Mesenchymal stem cell (in vitro differentiated cells and primary cell): ENCODE measurements at places on chromosomes 1 and 21.
A peak's percentile ranks its signal among the peaks of the same experiment; 100 is the strongest.

GRCh38 chr1:214640431-214641213 is 37.6 kb downstream of the CENPF start:
- H3K4me1 ChIP-seq: no peaks in the 10 kb centered on the region
- no peak for DNase-seq
- no peak overlapping the region for H3K4me3 ChIP-seq
- H3K36me3 ChIP-seq: no peaks in the 10 kb centered on the region

GRCh38 chr1:42259739-42260064 is 75.3 kb downstream of the FOXJ3 start:
- no peaks in the 10 kb centered on the region for H3K27me3 ChIP-seq
- H3K27ac ChIP-seq: no peak overlapping the region
- peaks cover 3% of the 10 kb centered on the region for H3K36me3 ChIP-seq
- peak; percentile 56 for DNase-seq
- H3K4me1 ChIP-seq: no peaks in the 10 kb centered on the region

DNA sequence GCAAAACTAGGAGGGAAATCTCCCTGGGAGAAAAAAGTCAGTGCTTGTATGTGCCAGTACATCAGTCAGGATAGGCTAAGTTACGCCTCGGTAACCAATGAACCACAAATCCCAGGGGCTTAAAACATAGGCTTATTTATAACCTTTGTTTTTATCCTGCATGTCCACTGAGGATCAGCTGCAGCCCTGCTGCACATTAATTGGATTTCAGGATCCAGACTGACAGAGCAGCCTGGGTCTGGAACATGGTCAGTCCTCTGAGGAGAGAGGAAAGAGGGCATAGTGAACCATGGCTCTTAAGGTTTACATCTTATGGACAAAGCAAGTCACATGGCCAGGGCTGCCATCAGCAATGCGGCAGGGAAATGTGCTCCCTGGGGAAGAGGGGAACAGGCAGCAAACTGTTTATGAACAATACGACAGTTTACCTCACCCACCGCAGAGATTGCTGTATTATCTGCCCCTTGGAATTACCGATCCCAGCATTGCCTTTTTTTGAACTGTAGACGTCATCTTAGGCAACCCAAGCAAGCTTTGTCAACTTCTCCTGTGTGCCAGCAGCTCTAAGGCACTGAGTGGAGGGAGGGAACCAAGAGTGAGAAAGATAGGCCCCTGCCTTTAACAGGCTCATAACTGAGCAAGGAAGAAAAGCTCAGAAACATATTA is 9.1 kb upstream of the SPRR4 start:
- no peaks in the 10 kb centered on the region for H3K27me3 ChIP-seq
- no peak overlapping the region for H3K27ac ChIP-seq
- H3K4me3 ChIP-seq: no peak overlapping the region
- no peak for DNase-seq

DNA sequence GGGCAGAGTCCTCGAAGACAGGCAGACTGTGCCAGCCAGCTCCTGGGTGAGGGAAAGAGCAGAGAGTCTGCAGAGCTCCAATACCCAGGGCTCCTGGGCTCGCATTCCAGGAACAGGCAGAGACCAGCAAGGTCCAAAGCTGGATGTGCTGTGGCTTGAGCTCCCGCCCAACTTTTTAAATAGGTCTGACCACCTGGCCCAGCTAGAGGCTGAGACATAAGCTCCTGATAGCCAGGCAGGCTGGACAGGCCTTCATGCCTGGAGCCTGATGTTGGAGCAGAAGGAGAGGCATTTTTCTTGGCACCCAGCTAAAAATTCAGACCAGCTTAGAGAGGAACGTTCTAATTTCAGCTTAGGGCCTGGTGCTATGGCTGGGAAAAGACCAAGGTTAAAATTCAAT is 178.4 kb upstream of the TMEM51 start:
- no peaks in the 10 kb centered on the region for H3K27me3 ChIP-seq
- peaks cover 31% of the 10 kb centered on the region for H3K4me1 ChIP-seq
- H3K27ac ChIP-seq: no peak overlapping the region
- no peak overlapping the region for H3K4me3 ChIP-seq

GRCh38 chr1:112934577-112934976 is 21.4 kb downstream of the SLC16A1 start:
- peaks cover 2% of the 10 kb centered on the region for H3K4me1 ChIP-seq
- H3K36me3 ChIP-seq: no peaks in the 10 kb centered on the region
- H3K27me3 ChIP-seq: no peaks in the 10 kb centered on the region
- DNase-seq: no peak
- peak overlapping the region; percentile 81 for H3K27ac ChIP-seq

GRCh38 chr21:35508139-35508888 is 459.2 kb upstream of the RUNX1 start:
- H3K27ac ChIP-seq: no peak overlapping the region
- DNase-seq: peak; percentile 91
- no peaks in the 10 kb centered on the region for H3K36me3 ChIP-seq
- H3K27me3 ChIP-seq: no peaks in the 10 kb centered on the region
- no peaks in the 10 kb centered on the region for H3K4me1 ChIP-seq

GRCh38 chr1:172601046-172601630 is 57.8 kb upstream of the FASLG start:
- H3K4me1 ChIP-seq: no peaks in the 10 kb centered on the region
- H3K27ac ChIP-seq: no peak overlapping the region
- H3K36me3 ChIP-seq: peaks cover 78% of the 10 kb centered on the region
- no peaks in the 10 kb centered on the region for H3K27me3 ChIP-seq
- no peak for DNase-seq

- no peak overlapping the region for H3K27ac ChIP-seq
- H3K36me3 ChIP-seq: peaks cover 4% of the 10 kb centered on the region
- DNase-seq: no peak
- peaks cover 88% of the 10 kb centered on the region for H3K27me3 ChIP-seq
These were observed 1.5 kb downstream of the KCNC4 start for GRCh38 chr1:110211496-110212168.

GRCh38 chr1:211587123-211587522 is 8.2 kb upstream of the SLC30A1 start:
- no peak overlapping the region for H3K4me3 ChIP-seq
- no peak for DNase-seq

DNA sequence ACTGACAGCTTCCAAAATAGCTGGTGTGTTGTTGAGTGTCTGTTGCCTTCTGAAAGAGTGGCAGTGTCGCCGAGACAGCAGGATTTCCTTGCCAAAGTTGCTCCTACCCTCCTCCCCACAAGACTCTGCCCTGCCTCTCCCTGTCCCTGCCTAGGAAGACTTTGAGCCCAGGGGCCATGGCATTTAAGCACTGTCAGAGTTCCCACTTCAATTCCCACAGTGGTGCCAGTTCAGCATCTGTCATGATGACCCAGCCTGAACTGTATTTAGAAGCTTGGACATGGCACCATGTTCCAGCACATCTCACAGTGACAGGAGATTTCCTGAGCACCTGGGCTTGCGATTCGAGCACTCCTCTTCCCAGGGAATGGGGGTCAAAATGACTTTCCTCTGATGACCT is 43.6 kb downstream of the TBX15 start:
- peaks cover 3% of the 10 kb centered on the region for H3K36me3 ChIP-seq
- no peak overlapping the region for H3K4me3 ChIP-seq
- no peaks in the 10 kb centered on the region for H3K27me3 ChIP-seq
- DNase-seq: no peak
- H3K27ac ChIP-seq: no peak overlapping the region
- peaks cover 16% of the 10 kb centered on the region for H3K4me1 ChIP-seq

- no peaks in the 10 kb centered on the region for H3K36me3 ChIP-seq
- DNase-seq: no peak
- H3K4me3 ChIP-seq: no peak overlapping the region
- H3K4me1 ChIP-seq: peaks cover 2% of the 10 kb centered on the region
These were observed 5.2 kb upstream of the LRRC8D start for GRCh38 chr1:89815611-89816010.

GRCh38 chr1:39640861-39641260 is 1.4 kb upstream of the HEYL start:
- H3K27me3 ChIP-seq: peaks cover 68% of the 10 kb centered on the region
- H3K36me3 ChIP-seq: peaks cover 2% of the 10 kb centered on the region
- H3K4me3 ChIP-seq: no peak overlapping the region
- H3K27ac ChIP-seq: no peak overlapping the region
- no peak for DNase-seq

DNA sequence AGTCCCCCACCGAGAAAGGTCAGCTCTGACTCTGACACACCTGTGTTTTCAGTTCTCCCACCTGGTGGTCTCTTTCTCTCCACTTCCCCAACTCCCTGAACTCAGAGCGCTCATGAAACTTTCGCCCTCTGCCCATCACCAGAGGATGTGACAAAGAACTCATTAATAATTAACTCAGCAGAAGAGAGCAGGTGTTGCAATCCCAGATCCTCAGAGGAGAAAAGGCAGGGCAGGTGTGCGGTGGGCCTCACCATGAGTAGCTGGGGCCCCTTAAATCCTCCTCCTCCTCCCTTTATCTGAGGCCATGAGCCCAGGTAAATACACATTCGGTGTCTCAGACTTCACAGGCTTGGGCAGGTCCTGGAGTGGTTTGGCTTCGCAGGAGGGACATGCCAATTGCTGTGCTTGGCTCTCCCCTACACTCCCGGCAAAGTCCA is 1.7 kb upstream of the LAMB3 start:
- no peaks in the 10 kb centered on the region for H3K27me3 ChIP-seq
- no peak for DNase-seq
- no peak overlapping the region for H3K27ac ChIP-seq
- peaks cover 42% of the 10 kb centered on the region for H3K4me1 ChIP-seq
- H3K36me3 ChIP-seq: no peaks in the 10 kb centered on the region

DNA sequence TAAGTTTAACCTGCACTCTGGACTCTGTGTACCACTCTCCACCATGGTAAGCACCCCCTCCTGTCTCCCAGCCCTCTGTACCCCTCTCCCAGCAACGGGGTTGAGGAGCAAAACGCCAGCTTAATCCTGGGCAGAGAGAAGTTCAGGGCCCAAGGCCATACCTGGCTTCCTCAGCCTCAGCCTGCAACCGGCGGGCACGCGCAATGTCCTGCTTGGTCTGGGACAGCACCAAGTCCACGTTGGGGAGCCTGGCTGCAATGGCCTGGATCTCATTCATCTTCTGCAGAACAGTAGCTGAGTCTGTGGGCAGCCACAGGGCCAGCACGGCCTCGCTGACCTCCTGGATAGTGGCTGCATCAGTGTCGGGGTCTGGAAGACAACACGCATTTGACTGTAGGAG is 33.9 kb downstream of the LAMB3 start:
- H3K4me1 ChIP-seq: peaks cover 6% of the 10 kb centered on the region
- no peak overlapping the region for H3K4me3 ChIP-seq
- no peak for DNase-seq
- H3K27ac ChIP-seq: no peak overlapping the region

DNA sequence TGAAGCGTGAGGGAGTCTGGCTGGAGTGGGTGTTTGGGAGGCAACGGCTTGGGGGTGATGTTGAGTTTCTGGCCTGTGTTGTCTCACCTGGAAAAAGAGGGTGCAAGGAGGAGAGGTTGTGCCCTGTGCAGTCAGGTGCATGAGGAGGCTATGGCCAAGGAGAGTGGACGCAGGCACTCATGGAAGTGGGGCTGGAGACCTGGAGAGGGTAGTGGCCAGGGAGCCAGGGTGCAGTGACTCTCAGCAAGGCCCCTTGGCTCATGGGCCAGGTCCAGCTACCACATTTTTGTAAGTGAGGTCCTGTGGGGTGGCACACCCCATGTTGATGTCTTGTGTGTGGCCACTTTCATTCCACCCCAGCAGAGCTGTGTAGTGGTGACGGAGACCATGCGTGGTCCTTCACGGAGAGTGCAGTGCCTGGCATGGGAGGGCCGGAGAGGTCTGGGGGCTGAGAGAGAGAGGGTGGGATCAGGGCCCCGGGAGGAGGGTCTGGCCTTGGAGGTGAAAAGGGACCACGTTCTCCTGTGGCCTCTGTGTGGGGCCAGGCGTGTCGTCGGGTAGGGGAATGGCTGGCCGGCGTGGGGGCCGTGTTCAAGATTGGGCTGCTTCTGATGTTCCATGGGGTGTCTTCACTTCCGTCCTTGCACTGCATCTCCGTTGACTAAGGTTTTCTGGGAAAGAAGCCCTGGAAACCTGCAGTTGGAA is 6.1 kb downstream of the SNAP47 start:
- H3K4me3 ChIP-seq: no peak overlapping the region
- H3K27me3 ChIP-seq: no peaks in the 10 kb centered on the region
- H3K27ac ChIP-seq: no peak overlapping the region
- H3K4me1 ChIP-seq: peaks cover 15% of the 10 kb centered on the region
- peaks cover 7% of the 10 kb centered on the region for H3K36me3 ChIP-seq

- DNase-seq: peak; percentile 59
- H3K27me3 ChIP-seq: peaks cover 4% of the 10 kb centered on the region
- peaks cover 37% of the 10 kb centered on the region for H3K36me3 ChIP-seq
- H3K4me3 ChIP-seq: peak overlapping the region; percentile 89
- no peak overlapping the region for H3K27ac ChIP-seq
These were observed 514 bp downstream of the TPRG1L start for GRCh38 chr1:3625151-3625907.

- peaks cover 3% of the 10 kb centered on the region for H3K36me3 ChIP-seq
- H3K27ac ChIP-seq: no peak overlapping the region
- peaks cover 1% of the 10 kb centered on the region for H3K4me1 ChIP-seq
- H3K4me3 ChIP-seq: no peak overlapping the region
- no peaks in the 10 kb centered on the region for H3K27me3 ChIP-seq
These were observed 64.6 kb downstream of the TOR3A start for GRCh38 chr1:179146476-179146875.

DNA sequence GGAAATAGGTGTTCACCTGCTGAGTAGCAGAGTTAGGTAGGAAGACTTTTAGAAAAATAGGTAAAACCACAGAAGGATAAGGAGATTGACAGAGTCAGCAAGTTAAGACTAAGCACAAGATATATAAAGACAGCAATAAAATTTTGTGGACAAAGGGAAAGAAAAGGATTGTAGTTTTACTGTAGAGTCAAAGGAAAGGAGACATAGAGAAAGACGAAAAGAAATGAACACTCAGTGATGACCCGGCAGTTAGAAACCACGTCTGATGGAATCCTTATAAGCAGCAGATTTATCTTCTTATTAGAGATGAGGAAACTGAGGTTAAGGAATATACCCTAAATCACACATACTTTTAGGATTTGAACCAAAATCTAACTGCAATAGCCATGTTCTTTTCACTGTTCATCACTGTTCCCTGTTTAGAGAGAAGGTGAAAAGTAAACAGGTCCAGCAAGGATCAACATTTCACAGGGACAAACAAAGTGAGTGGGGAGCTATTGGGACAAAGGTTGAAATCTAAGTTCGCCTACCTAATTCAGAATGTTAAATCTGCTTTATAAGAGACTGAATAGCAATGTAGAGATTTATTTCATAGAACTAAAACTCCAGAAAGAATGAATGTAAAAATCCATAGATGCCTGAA is 6.8 kb downstream of the FRRS1 start:
- no peak overlapping the region for H3K4me3 ChIP-seq
- H3K27me3 ChIP-seq: no peaks in the 10 kb centered on the region
- H3K27ac ChIP-seq: no peak overlapping the region
- no peak for DNase-seq
- H3K4me1 ChIP-seq: no peaks in the 10 kb centered on the region
- H3K36me3 ChIP-seq: no peaks in the 10 kb centered on the region
